ENCODE measurements at places on chromosomes 3 and 15.

DNA sequence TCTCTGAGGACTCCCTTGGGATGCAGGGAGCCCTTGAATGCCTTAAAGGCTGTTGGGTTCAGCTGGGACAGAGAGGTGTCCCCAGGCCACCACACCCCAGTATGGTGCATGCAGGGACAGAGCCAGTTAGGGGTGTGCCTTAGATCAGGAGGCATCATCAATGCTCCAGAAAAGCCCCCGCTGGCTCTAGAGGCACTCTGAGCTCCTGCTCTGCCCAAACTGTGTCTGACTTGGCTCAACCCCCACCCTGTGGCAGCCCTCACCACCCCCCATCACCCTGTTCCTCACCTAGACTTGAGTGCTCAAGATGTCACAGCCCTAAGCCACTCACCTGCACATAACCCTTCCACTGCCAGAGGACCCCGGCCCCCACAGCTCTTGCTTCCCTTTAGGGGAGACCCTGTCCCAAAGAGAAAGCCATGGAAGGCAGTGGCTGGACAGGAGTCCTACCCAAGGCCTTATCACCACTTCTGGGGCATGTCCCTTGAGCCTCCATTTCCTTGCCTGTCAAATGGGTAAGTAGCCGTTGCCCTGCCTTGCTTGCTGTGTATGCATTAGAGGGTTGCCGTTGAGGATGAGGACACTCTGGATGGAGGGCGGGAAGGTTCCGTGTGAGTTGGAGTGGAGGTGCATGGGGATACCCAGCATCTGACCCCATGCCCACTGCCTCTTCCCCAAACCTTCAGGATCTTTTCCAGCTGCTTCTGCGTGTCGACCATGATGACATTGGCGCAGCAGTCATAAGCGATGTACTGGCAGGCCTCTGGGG is 41.4 kb downstream of the ACSBG1 start:
- no peak for DNase-seq

- no peak for DNase-seq
These were observed 93.7 kb upstream of the IMPG2 start for GRCh38 chr3:101414121-101414520.

GRCh38 chr3:33488246-33488645 is 48.0 kb upstream of the UBP1 start:
- DNase-seq: no peak

DNA sequence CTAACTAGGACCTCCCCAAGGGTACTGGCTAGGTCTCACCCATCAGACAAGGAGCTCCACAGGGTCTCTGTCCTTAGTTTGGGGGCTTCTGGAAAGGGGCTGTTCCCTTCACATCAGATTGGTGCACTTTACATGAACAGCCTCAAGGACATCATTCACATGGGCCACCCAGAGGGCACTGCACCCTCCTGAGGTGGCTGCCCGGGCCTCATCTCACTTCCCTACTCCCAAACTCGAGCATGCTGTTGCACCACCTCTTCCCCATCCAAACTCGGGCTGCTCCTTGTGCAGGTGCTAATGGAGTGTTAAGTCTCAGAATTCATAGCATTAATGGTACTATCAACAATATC is 48.1 kb downstream of the RAB11A start:
- no peak for DNase-seq

- DNase-seq: no peak
These were observed 512.5 kb downstream of the AGBL1 start for GRCh38 chr15:86591994-86592735.

- DNase-seq: no peak
These were observed 16.7 kb downstream of the BLOC1S6 start for GRCh38 chr15:45603881-45604280.

DNA sequence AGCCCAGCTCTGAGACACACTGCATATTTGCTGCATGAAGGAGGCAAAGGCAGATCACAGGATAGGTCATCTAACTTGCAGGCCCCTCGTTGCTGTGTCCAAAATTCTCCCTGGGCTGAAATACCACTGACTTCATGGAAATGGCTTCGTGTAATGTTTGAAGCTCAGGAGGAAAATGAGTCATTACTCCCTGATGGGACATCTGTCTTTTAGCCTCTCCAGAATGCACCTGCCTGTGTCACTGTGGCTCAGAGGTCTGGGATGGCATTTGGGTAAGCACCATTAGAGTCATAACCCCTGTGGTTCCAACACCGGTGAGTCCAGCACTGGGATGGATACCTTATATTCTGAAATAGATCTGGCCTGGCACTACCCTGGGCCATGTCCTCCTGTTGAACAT is 51.5 kb downstream of the IL12A start:
- no peak for DNase-seq

DNA sequence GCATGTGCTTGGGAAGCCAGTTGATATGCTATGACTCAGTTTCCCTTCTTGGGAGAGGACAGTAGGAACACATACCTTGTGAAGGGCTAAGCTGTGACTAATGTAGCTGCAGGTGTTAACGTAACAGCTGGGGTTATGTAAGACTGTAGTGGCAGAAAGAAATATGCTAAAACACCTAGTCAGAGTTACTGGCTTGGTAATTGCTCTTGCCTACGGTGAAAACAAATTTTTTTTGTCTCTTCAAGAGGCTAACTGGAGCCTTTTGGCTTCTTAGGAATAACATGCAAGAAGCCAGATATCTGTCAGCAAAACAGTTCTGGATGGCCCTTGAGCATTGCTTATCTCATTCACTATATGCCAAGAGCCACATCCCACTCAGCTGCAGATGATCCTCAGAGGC is 1.4 kb downstream of the MAPKBP1 start:
- no peak for DNase-seq

DNA sequence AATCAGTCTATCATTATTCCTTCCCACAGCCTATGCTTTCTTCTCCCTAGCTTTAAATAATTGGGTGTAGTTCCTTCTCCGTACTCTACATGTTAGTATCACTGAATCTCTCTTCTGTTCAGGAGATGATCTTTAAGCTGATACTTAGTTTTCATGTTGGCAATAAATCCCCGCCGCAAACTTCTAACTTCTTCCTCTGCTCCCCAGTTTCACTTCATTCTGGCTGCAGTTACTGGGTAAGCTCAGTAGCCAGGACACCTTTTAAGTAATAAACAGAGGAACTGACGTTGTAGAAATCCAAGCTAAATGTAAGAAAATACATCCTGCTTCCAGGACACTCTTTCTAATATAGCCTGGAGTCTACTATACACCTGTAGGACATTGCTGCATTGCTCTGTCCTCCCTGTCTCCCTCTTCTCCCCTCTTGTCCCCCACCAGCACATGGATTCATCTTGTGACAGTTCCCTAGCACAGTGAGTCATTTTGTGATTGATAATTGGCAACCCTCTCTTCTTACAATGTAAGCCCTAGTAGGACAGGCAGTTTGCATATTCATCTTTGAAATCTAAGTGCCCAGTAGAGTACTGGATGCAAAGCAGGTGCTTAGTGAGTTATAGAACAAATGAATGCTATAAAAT is 598.2 kb downstream of the UNC13C start:
- DNase-seq: no peak

- DNase-seq: no peak
These were observed 39.8 kb upstream of the ZBTB38 start for GRCh38 chr3:141328286-141329166.

- DNase-seq: no peak
These were observed 118.0 kb upstream of the RAD18 start for GRCh38 chr3:9081184-9081818.

- no peak for DNase-seq
These were observed 19.2 kb downstream of the UBP1 start for GRCh38 chr3:33420966-33421365.

- DNase-seq: peak; percentile 94
These were observed 68.0 kb downstream of the FNDC3B start for GRCh38 chr3:172107403-172107802.

GRCh38 chr3:109995377-109995776 is 658.0 kb upstream of the DPPA4 start:
- DNase-seq: no peak

DNA sequence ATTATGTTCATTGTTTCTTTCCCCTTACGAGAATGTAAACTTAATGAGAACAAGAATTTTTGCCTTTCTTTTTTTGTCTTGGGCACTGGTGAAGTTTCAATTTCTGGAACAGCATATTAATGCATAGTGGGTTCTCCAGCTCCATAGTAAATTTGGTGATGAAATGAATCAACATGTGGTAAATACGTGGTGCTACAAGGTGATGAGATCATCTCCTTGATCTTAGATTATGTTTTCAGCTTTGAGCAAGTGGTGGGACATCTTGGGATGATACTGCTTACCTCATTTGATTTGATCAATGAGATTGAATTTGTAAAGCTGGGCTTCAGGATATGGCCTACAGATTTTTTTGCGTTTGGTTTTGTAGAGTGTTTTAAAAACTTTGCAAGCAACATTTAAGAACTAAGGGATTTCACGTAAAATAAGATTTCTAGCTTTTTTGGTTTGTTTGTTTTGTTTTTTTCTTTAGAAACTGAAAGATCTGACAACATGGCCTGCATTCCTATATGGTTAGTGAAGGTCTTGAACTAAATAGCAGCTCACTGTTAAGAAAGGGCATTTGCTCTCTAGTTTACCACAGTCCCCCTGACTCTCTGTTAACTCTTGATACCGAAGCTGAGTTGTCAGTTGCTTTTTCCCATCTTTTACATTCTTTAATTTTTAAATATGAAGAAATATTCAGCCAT is 45.6 kb downstream of the FNDC3B start:
- no peak for DNase-seq

GRCh38 chr15:88118035-88118434 is 138.5 kb downstream of the NTRK3 start:
- DNase-seq: no peak

GRCh38 chr3:177906126-177906511 is 630.1 kb upstream of the KCNMB2 start:
- no peak for DNase-seq

DNA sequence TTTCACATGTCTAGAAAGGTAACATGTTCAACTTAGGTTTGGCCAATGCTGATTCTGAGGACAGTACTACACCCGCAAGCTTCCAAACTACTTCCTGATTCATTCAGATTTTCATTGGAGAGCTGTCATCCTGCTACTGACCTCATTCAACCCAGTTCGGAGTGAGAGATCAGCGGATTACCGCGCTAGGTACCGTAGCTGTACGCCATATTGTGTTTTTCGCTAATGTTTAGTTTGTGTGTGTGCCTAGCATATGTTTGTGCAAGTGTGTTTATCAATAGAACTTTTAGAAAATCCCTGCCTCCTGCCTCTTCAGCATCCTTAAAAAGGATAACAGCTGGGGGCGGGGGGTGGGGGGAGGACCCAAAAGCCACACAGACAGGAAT is 1.1 kb downstream of the ZBTB20 start:
- peak; percentile 50 for DNase-seq

DNA sequence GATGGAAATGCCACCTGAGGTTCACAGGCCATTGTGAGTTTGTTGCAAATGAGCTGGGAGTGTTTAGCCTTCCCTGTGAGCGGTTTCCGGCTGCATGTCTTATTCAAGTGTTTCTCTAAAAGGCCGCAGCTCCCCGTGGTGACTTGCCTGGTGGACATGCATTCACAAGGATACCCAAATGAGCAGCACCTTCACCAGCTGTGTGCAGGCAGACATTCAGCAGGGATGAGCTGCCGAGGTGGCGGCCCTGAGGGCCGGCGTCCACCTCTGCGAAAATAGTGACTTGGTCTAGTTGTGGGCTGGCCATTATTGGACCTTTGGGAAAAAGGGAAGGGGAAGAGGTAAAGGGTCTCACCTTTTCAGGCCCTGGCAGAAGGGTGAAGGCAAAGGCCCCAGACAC is 23.4 kb downstream of the SPSB4 start:
- no peak for DNase-seq

- peak; percentile 30 for DNase-seq
These were observed 32.4 kb downstream of the SELENOT start for GRCh38 chr3:150635526-150635925.

DNA sequence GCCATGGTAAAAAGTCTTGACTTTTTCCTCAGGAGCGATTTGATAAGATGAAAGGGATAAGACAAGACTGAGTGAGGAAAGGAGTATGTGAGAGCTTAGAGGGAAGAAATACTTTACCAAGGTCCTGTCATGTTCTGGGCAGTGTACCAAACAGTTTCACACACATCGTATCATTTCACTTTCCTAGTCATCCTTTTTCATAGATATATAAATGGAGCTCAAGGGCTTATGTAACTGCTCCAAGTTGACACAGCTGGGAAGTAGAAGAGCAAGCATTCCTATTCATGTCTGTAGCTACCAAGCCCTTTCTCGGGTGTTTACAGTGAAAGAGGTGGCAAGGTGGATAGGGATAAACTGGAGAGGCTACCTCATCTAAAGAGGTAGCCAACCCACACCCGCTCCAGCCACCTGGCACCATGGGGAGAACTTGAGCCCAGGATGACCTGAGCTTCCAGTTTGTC is 57.4 kb downstream of the MRPS25 start:
- no peak for DNase-seq

GRCh38 chr3:9703736-9704346 is at the start of gene CPNE9:
Gene CPNE9 (plus strand): TSS chr3:9703833. CDS start chr3:9703997, 164 bp downstream.
- DNase-seq: no peak

- no peak for DNase-seq
These were observed 5.9 kb downstream of the USP3 start for GRCh38 chr15:63509955-63510940.

GRCh38 chr3:152227027-152227426 is 41.7 kb upstream of the MBNL1 start:
- DNase-seq: no peak

DNA sequence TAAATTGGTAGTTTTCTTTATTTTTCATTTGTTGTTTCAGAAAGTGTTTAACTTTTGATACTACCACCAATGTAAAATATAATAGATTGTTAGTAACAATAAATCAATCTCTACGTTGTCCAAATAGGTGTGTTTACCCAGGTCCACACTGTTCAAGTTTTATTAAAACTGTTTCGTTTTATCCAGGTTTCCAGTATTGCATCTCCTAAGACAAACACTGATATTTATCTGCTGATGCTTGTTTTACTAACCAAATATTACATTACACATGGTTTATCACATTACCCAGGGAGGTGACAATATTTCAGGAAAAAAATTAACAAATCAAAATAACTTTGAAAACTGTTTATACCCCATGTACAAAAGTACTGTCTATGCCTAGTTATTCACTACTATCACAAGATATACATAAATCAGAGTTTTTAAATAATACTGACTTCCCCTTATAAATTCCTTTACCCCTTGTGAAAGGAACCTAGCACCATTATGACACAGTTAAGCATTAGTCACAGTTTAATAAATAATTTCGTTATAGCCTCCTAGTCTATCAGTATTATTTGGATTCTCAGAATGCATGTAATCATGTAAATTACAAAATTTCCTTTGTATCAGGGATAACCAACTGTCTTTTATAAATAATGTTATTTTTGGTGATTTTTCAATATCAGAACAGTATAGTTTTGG is 205.3 kb downstream of the ZBTB20 start:
- no peak for DNase-seq

DNA sequence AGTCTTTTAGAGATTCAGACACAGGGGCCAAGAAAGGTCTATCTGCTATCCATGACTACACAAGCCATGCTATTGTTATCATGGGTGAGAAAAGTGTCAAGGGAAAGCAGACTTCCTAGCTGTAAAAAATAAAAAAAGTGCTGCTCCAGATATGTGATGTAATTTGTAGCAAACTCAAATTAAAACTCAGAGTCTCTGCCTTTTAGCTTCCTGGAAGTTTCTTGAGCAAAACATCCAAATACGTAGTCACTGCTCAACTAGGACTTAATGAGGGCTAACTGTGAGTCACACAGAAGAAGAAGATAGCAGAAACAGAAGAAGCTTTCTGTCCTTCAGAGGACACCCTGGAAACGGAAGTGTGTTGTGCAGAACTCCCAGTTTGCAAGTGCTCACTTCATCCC is 393.4 kb upstream of the NR2F2 start:
- DNase-seq: no peak

Data from GM12864 (cell line).